Keratinocyte (primary cell): ENCODE measurements at places on chromosomes 3 and 15.

GRCh38 chr3:178522200-178523052 lies 13.8 kb upstream of the KCNMB2 start:
- no peak overlapping the region for H3K27ac ChIP-seq
- no peaks in the 10 kb centered on the region for H3K27me3 ChIP-seq
- H3K36me3 ChIP-seq, result no peaks in the 10 kb centered on the region
- peaks cover 5% of the 10 kb centered on the region for H3K4me1 ChIP-seq

DNA sequence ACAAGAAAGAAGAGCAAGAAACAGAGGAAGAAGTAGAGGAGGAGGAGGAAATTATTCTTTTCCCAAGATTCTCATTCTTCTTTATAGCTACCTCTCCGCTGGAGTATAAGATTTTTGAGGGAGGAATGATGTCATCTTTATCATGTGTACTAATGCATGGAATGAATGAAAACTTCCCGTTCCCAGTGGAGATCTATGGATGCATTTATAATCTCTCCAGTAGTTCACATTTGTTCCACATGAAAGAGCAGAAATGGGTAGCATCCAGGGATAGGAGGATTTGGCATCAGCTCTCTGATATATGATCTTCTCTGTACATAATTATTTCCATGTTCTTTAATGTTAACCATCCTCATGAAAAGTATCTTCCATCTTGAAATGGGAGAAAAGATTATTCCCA lies 244.4 kb downstream of the ADAMTSL3 start:
- H3K27ac ChIP-seq, result no peak overlapping the region
- DNase-seq, result no peak
- H3K4me1 ChIP-seq, result no peaks in the 10 kb centered on the region
- no peak overlapping the region for H3K4me3 ChIP-seq
- H3K27me3 ChIP-seq, result peaks cover 3% of the 10 kb centered on the region

GRCh38 chr3:36477655-36478054 lies 97.4 kb downstream of the STAC start:
- no peak overlapping the region for H3K27ac ChIP-seq
- no peaks in the 10 kb centered on the region for H3K4me1 ChIP-seq
- H3K4me3 ChIP-seq, result no peak overlapping the region
- no peak for DNase-seq
- no peaks in the 10 kb centered on the region for H3K27me3 ChIP-seq

GRCh38 chr15:66461917-66462316 lies 35.6 kb downstream of the SNAPC5 start:
- no peak for DNase-seq
- peaks cover 8% of the 10 kb centered on the region for H3K36me3 ChIP-seq
- H3K4me1 ChIP-seq, result peaks cover 38% of the 10 kb centered on the region
- H3K27ac ChIP-seq, result peak overlapping the region; percentile 82
- H3K4me3 ChIP-seq, result peak overlapping the region; percentile 1

DNA sequence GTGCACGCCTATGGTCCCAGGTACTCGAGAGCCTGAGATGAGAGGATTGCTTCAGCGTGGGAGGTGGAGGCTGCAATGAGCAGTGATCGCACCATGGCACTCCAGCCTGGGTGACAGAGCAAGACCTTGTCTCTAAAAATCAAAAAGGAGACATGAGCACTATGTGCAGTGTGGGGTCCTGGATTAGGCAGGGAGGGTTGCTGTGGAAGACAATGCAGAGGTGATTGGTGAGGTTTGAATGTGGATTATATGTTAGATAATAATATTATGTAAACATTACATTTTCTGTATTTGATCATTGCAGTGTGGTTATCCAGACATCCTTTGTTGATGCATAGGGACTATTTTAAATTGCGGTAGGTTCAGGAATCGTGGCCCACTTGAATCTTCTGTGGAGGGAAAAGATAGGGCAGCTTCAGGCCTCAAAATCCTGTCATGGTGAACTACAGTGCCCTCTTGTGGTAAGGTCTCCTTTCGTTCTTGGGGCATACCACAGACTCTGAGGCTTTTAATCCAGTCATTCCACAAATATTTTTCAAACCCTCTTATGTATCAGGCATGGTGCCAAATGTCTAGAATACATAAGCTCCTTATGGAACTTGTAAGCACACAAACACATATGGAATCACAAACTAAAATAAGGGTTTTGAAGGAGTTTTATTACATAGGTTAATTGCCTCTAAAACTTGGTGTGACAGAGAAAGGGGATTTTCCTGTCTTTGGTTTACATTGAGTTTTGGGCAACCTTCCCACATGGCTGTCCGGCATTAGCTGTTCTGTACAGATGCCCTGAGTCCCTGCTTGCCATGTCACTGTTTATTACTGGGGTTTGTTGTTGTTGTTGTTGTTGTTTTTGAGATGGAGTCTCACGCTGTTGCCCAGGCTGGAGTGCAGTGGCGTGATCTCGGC lies 37.7 kb downstream of the GPD1L start:
- H3K36me3 ChIP-seq, result no peaks in the 10 kb centered on the region
- peaks cover 4% of the 10 kb centered on the region for H3K4me1 ChIP-seq
- H3K27ac ChIP-seq, result no peak overlapping the region
- H3K27me3 ChIP-seq, result no peaks in the 10 kb centered on the region
- peak; percentile 41 for DNase-seq

- no peak overlapping the region for H3K27ac ChIP-seq
- no peaks in the 10 kb centered on the region for H3K27me3 ChIP-seq
- H3K4me3 ChIP-seq, result no peak overlapping the region
- H3K4me1 ChIP-seq, result no peaks in the 10 kb centered on the region
These were observed 29.4 kb downstream of the FHIT start for GRCh38 chr3:61221759-61222362.

- H3K36me3 ChIP-seq, result no peaks in the 10 kb centered on the region
- DNase-seq, result no peak
- no peaks in the 10 kb centered on the region for H3K27me3 ChIP-seq
- no peak overlapping the region for H3K27ac ChIP-seq
These were observed 25.9 kb downstream of the CEMIP start for GRCh38 chr15:80804970-80805495.

DNA sequence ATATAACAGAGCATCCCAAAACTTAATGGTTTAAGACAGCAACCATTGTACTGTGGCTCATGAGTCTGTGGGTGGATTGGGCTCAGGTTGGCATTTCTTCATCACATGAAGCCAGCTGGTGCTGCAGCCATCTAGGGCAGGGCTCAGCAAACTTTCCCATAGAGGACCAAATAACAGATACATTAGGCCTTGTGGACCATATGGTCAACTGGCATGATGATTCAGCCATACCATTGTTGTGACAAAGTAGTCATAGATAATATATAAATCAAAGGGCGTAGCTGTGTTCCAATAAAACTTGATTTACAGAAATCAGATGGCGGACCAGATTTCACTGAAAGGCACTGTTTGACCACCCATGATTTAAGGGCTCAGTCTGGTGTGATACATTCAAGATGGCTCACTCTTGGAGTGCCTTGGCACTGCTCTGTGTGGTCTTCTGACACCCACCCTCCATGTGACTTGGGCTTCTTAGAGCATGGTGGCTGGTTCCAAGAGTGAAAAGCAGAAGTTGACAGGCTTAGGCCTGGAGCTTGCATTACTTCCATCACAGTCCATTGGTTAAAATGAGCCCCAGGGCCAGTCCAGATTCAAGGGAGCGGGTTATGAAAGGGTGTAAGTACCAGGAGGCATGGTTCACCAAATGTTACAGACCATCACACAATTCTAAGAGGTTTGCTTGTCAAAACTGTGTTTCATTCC lies 40.8 kb upstream of the BHLHE40 start:
- H3K27me3 ChIP-seq, result no peaks in the 10 kb centered on the region
- H3K4me3 ChIP-seq, result no peak overlapping the region
- H3K4me1 ChIP-seq, result no peaks in the 10 kb centered on the region

- H3K4me3 ChIP-seq, result no peak overlapping the region
- H3K36me3 ChIP-seq, result no peaks in the 10 kb centered on the region
- no peak for DNase-seq
- no peak overlapping the region for H3K27ac ChIP-seq
- H3K27me3 ChIP-seq, result no peaks in the 10 kb centered on the region
- no peaks in the 10 kb centered on the region for H3K4me1 ChIP-seq
These were observed 158.8 kb downstream of the PDZRN3 start for GRCh38 chr3:73465926-73466325.

DNA sequence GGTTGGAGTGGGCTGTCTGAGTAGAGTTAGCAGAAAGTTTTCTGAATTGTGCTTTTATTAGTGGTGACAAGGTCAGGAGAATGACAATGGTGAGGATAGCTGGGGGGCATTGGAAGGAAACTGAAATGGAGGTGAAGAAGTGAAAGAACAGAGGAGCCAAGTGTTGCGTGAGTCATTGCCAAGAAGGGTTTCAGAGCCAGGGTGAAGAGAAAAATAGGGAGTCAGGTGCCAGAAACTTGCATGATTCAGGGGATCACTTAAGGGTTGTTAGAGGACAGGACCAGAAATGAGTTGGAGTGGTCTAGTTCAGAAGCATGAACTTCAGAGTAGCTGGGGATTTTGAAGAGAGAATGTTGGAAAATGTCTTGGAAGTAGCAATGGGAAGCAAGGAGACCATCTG lies 86.0 kb upstream of the GALNT15 start:
- H3K27me3 ChIP-seq, result no peaks in the 10 kb centered on the region
- H3K27ac ChIP-seq, result no peak overlapping the region
- H3K4me3 ChIP-seq, result no peak overlapping the region
- no peaks in the 10 kb centered on the region for H3K36me3 ChIP-seq

DNA sequence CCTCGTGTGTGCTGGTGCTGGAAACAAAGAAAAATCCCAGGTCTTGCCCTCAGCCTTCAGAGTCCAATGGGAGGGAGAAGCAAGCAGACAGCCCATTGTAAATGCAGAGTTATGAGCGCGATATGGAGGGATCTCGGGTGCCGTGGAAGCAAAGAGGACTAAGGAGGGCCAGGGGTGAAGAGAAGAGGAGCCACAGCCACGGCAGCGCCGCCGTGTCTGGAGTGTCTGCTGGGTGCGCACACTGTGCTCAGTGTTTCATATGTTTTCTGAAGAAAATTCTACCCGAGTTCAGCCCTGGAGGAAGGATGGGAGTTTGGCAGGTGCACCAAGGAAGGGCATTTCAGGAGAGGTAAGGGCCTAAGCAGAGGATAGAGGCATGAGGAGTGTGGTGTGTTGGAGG lies 35.7 kb upstream of the NR2C2 start:
- no peaks in the 10 kb centered on the region for H3K36me3 ChIP-seq
- no peak overlapping the region for H3K27ac ChIP-seq
- H3K27me3 ChIP-seq, result peaks cover 49% of the 10 kb centered on the region

DNA sequence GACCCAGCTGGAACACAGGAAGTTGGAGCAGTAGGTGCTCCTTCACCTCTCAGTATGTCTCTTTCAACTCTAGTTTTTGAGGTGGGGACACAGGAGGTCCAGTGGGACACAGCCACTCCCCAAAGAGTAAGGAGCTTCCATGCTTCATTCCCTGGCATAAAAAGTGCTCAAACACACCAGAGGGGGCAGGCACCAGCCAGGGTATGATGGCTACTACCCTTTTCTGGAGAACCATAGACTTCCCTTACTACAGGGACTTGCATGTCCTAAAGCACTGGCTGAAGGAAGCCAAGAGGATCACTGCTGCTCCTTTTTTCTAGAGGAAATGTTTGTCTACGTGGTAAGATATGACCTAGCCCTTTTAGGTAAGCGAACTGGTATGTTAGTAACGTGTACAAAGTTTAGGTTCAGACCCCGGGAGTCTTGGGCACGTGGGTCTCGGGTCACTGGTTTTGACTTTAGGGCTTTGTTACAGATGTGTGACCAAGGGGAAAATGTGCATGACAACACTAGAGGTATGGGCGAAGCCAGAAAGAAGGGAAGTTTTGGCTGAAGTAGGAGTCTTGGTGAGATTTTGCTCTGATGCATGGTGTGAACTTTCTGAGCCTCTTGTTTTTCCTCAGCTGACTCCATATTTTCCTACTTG lies 11.9 kb downstream of the IL17RB start:
- peaks cover 1% of the 10 kb centered on the region for H3K36me3 ChIP-seq
- no peaks in the 10 kb centered on the region for H3K4me1 ChIP-seq
- H3K27ac ChIP-seq, result no peak overlapping the region
- no peak overlapping the region for H3K4me3 ChIP-seq
